ENCODE measurements at places on chromosomes 5 and 9.

DNA sequence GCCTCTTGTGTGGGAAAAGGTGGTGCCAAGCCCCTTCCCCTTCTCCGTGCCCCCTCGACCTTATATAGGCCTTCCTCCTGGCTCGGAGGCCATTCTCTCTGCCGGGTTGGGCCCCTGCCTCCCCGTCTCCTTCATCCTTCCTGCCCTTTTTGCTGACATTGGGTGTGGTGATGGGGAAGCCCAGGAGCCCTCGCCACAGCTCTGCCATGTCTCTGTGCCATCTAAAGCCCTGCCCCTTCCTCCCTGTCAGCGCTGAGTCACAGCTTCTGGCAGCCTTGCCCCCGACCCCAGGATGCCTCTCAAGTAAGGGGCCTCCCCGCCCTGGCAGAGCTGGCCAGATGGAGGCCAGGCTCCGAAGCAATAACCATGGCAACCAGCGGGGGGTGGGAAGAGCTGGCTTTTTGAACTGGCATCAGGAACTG lies 30.4 kb downstream of the JADE2 start:
- DNase-seq: peak; percentile 94

DNA sequence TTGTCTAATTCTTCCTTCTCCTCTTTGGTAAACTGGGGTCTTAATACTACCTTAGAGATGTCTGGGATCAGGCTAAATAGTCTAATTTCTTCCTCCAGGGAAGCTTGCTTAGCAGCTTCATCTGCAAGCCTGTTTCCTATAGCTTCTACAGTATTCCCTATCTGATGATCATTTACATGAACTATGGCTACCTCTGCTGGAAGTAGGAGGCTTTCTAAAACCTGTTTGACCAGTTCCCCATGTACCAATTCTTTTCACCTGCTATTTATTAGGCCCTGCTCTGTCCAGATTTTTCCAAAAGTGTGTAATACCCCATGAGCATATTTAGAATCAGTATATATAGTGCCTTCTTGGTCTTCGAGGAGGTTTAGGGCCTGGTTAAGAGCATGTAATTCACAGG lies 619.8 kb downstream of the HINT1 start:
- no peak for DNase-seq

- no peak for DNase-seq
These were observed 398.3 kb downstream of the IRX1 start for GRCh38 chr5:3993856-3994473.

DNA sequence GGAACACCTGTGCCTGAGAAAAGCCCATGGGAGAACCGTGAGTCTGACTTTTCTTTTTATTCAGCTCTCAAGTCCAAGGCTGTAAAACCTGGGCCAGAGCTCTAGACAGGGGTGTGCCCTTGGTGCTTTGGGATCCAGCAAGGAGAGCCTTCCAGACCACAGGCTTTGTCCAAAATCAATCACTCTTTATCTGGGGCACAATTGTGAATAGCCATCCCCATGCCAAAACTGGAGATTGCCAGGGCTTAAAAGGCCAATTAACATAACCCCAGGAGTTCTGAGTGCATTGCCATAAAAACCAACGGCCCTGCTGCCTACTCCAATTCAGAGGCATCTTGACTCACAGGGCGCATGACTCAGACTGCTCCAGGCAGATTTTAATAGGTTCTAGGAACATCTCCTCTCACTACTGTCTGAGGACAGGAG lies 391.8 kb downstream of the ARHGEF28 start:
- DNase-seq: no peak

- DNase-seq: no peak
These were observed 171.1 kb downstream of the ARHGEF28 start for GRCh38 chr5:73797132-73797510.

GRCh38 chr9:90870621-90871326 lies 69.2 kb downstream of the SYK start:
- peak; percentile 67 for DNase-seq

DNA sequence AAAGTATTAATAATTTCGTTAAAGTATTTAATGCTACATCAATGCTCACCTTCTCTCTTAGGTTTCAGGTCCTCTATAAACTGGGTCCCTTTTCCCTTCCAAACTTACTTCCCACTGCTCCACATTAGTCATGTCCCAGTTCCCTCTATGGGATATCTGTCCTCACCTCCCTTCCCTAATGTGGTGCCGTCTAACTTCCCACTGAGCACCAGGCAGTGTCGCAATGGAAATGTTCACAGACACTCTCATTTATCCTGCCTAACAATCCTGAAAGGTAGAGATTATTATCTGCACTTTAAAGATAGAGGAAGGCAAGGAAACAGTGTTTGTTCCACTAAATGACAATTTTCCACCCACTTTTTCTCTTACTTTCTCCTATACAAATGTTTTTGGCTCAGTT lies 329.7 kb downstream of the CWC27 start:
- no peak for DNase-seq

DNA sequence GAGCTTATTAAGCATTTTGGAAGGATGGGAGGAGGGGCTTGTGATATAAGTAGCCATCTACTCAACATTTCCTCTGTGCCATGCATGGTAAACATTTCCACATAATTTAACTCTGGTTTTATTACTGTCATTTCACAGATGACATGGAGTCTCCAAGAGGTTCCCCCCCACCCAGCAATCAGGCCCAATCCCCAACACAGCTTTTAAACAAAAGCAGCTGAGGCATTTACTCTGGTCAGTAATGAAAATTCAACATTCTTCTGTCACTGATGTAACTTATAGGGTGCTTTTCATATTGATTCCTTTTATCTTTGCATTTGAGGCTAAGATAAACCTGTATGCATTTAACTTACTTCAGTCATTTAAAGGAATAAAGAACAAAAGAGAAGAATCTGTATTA lies 128.1 kb downstream of the COL23A1 start:
- DNase-seq: no peak

GRCh38 chr9:130766927-130767307 lies 68.1 kb upstream of the ABL1 start:
- no peak for DNase-seq

DNA sequence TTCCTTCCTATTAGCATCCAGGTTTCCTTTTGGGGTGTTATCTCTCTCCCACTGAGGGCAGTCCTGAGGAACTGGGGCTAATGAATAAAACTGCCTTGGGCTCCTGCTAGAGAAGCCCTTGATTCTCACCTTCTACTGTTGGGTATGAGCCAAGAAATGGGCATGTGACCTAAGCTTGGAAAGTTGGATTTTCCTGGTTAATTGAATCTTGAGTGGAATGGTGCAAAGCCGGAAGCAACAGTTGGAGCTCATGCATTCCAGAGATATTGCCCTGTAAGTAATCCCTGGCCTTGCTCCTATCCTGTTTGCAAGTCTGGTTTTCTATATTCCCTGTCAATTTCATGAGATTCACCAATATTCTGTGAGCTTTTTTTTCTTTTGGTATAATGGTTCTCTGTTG lies 158.5 kb upstream of the ELL2 start:
- DNase-seq: no peak

DNA sequence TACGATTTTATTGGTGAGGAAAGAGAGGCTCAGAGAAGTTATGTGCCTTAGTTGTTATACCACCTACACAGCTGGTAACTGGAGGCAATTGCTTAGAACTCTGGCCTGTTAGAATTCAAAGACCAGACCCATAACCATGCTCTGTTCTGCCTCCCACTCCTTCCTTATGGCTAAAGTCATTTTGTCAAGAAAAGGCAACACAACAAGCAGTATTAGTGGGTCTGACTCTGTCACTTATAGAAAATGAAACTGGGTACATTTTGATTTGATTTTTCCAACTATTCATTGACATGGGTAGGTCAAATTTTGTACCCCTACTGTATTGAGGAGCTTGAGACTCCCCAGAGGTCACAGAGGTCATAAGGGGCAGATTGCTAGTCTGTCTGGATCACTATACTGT lies 44.5 kb upstream of the NR3C1 start:
- no peak for DNase-seq

DNA sequence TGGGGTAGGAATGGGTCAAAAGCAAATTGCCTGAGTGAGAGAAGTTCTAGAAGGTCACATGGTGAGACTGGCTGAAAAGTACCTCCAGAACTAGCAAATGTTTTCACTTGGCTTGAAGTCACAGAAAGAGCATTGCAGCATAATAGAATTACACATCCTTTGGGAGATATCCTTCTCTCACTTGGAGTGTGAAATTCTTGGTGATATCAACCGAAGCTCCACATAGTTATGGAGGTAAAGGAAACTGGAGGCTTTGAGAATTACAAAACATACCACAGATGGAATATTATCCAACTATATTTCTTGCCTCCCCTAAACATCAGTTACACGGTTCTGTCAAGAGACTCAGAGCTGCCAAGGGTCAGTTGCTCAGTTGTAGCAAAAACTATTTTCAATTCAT lies 182.4 kb downstream of the SEMA5A start:
- no peak for DNase-seq

DNA sequence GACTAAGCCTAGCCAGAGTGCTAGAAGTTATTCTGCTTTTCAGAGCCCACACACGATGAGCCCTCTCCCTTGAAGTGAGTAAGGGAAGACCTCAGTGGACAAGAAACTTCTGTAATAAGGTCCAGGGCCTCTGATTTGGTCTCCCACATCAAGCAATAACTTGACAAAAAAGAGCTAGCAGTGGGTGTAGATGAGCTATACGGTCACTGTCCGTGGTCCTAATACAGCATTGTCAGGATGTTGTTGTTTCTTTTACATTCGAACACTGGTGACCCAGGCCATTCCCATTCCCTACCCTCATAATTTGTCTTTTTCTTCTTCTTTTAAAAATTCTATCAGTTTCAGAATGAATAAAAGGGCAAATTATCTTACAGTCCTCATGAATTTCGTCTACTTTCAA lies 5.2 kb downstream of the PCSK1 start:
- DNase-seq: no peak

- DNase-seq: no peak
These were observed 108.2 kb downstream of the AUH start for GRCh38 chr9:91253488-91253887.

DNA sequence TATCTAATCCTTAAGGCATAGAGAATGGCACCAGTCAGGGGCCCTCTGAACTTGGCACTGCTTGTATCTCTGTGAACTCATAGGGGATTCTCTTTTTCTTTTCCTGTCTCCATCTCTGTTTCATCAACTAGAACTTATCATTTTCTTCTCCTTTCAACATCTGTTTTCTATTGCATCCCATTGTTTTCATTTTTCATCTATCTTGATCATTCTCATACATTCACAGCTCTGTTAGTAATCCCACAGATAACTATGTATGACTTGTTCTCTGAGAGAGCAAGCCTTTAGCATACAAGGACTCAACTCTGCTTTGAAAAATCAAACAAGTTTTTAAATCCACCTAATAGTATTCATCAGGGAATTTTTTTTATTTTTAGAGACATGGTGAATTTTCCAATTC lies 264.3 kb downstream of the ARRDC3 start:
- no peak for DNase-seq

- DNase-seq: no peak
These were observed 110.1 kb upstream of the ABCA1 start for GRCh38 chr9:105038051-105038450.

GRCh38 chr5:39424736-39425637 lies at the start of gene DAB2:
Gene DAB2, minus strand, starts transcription at chr5:39424980. Its CDS starts 30,660 bp downstream, at chr5:39394320.
- peak; percentile 67 for DNase-seq

DNA sequence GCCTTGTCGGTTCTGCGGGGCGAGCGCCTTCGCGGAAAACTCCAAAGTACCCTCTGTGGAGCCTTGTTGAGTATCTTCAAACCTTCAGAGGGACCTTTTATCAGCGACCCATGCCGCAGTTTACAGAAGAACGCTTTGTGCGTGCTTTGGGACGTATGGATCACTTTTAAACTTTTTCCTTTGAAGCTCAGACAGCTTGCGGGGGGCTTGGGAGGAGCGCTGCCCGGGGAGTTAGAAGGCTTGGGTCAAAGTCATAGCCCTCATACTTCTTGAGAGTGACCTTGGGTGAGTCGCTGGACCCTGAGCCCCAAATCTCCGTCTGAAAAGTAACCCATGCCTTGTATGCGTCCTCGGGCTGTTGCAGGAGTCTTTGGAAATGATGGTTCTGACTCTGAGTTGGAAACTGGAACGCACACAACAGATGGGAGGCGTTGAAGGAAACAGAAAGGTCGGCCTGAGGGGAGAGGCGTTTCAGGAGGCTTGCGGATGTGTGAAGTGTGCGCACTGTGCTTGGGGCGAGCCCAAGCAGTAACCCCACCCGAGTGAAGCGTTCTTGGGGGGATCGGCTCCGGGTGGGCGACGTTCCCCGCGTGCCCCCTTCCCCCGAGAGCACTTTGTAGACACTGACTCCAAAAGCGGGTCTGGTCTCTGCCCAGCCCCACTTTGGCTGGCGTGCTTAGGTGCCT lies 661 bp upstream of the SLC25A51 start:
- DNase-seq: no peak

GRCh38 chr9:13786131-13786530 lies 506.6 kb upstream of the MPDZ start:
- no peak for DNase-seq

DNA sequence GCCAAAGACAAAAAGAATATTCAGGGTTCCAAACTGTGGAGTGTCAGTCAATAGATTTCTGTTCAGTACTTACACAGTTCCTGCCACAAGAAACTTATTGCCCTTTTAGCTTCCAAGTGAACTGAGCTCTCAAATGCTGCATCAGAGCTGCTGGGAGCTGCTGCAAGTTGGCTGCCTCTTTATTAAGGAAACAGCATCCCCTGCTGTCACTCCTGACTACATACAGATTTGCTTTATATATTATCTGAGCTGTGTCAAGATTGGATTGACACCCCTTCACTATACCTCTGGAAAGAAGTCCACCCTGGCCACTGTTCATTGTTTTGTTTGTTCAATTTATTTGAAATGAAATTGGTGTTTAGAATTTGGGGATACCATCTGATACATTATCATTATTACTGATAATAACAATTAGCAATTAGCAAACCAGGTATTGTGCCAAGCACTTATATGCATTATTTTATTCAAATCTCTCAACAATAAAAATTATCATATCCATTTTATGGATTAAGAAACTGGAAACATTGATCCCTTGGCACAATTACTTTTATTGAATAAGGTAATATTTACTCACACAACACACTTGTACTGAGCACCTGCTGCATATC lies 16.4 kb upstream of the C5orf58 start:
- no peak for DNase-seq
